ENCODE measurements at places on chromosomes 1 and 21.

- no peak for DNase-seq
Observed at GRCh38 chr1:97308131-97308530, 586.5 kb downstream of the PTBP2 start.

GRCh38 chr1:234885601-234886000, 243.0 kb downstream of the TOMM20 start:
- no peak for DNase-seq

- no peak for DNase-seq
Observed at GRCh38 chr1:76625886-76626678, 241.2 kb upstream of the ST6GALNAC5 start.

- DNase-seq = no peak
Observed at GRCh38 chr1:96011606-96012005, 710.0 kb upstream of the PTBP2 start.

- no peak for DNase-seq
Observed at GRCh38 chr1:154095456-154096060, 59.3 kb downstream of the NUP210L start.

DNA sequence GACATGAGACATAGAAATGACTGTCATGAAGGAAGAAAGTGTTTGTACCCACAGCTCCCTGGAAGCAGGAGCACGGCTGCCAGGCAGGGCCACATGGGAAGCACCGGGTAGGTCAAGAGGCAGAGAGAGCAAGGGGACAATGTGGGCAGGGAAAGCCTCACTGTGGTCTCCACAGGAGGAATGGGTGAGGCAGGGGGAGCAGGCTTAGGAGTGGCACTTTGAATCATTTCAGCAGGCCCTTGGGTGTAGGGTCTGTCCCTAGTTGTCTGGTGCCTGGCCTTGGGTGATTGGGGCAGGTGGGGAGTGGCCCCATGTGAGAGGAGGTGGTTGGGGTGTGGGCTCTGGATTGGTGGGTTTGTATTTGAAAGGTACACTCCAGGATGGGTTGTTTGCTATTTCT, 83.9 kb downstream of the PCBP3 start:
- no peak for DNase-seq

DNA sequence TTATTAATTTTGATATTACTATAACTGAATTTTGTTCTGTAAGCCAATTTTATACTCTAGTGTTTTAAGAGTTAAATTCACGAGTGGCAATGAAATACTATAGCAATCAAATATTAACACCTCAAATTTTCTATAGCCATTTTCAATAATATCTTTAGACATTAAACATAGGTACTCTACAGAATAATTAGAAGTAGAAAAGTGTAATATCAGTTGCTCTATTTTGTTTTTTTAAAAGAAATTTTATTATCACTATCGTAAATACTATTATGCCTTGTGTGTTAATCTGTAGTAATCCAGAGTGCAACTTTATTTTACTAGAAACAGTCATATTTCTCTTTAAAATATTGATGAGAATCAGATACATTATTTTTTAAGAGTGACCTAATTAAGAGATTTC, 691.2 kb downstream of the USP25 start:
- DNase-seq = no peak

- DNase-seq = no peak
Observed at GRCh38 chr1:221806236-221806635, 64.3 kb upstream of the DUSP10 start.

DNA sequence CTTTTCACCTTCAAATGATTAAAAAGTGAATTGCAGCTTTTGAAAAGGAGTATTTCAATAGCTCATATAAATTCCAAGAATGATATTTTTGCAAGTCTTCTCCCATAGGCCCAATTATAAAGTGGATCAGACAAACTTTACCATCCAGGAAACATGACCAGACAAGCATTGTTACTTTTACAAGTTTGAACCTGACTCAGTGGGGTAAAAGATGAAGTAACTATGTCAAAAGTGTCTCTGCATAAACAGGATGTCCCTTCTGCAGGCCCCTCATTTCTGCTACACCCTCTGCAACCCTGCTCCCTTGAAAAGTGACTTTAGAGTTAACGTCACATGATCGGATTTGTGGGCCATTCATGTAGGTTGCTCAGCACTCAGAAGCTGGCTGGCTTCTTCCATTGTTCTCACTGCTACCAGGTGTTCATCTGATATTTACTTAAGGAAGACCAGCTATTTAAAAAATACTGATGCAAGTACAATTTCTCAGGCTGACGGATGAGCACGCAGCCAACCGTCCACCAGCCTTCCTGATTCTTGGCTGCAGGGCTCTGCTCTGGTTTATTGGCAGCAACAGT, 32.3 kb downstream of the URB1 start:
- no peak for DNase-seq

DNA sequence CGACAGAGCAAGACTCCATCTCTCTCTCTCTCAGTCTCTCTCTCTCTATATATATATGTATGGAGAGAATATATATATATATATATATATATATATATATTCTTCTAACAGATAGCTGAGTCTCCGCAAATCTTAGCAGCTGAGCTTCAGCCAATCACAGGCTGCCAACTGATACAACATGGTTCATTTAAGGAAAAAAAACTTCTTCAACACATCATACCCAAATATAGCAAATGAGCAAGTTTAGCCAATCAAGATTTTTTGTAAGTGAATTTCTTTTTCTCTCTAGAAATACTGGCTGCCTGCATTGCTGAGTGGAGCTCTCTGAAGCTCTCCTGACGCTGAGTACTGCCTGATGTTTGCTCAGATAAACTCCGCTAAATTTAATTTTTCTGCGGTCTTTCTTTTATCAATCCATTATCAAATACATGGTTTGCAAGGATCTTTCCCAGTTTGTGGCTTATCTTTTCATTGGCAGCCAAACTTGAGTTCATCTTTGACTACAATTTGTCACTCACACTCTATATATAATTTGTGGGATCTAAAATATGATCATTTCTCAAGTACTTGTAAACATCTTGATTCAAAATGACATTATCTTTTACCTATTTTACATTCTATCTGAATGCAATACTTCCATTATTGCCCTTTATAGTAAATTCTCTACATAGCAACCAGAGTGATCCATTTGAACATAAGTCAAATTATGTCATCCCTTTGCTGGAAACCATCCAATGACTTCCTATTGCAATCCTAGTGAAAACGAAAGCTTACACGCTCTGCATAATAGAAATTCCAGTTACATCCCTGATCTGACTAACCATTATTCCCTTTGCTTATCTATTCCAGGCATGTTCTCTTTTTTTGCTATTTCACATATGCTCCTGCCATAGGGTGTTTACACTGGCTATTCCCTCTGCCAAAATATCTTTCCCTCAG, 2131.7 kb downstream of the MRPL39 start:
- DNase-seq = no peak

DNA sequence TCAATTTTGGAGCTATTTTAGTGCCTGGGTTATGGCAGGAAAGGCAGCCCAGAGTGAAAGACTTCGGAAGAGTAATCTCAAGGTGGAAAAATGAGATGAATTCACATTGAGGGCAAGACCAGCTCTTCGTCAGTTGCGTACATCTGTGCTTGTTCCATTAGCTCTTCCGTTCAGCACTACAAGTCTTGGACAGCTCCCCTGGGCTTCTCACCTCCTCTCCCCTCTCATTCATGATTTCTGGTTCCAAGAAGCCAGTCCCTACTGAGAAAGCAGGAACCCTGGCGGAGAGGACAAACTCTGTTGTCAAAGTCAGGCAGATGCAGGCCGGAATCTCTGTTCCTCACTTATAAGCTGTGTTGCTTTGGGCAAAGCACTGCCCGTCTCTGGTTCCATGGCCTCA, 76.5 kb downstream of the ACTL8 start:
- peak; percentile 42 for DNase-seq

- no peak for DNase-seq
Observed at GRCh38 chr1:14983277-14983676, 170.3 kb upstream of the TMEM51 start.

GRCh38 chr1:247797518-247797917, 26.4 kb downstream of the OR14A16 start:
- no peak for DNase-seq

GRCh38 chr1:29258976-29259801, 22.9 kb downstream of the PTPRU start:
- DNase-seq = no peak

GRCh38 chr1:155984341-155984740, 6.0 kb upstream of the ARHGEF2 start:
- no peak for DNase-seq

DNA sequence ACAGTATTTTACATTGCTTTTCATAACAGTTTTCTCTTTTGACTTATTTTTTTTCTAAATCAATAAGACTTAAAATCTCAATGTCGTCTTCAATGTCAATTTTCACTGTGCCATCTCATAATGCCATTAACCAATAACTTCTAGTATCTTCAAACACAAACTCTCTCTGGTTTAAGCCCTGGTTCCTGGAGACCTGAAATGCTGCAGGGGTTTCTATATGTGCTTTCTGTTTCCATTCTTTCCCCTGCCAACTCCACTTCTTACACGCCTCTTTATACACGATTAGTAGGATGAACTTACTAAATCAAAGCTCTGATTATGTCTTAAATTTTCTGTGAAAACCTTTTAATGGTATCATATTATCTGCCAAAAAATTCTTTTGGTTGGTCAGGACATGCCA, 191.4 kb downstream of the AMY1C start:
- DNase-seq = no peak

- DNase-seq = no peak
Observed at GRCh38 chr1:28560886-28561285, 8.0 kb downstream of the TRNAU1AP start.

- no peak for DNase-seq
Observed at GRCh38 chr1:178531887-178532286, 19.0 kb downstream of the TEX35 start.

GRCh38 chr1:110626889-110627288, 20.7 kb upstream of the KCNA2 start:
- DNase-seq = no peak

DNA sequence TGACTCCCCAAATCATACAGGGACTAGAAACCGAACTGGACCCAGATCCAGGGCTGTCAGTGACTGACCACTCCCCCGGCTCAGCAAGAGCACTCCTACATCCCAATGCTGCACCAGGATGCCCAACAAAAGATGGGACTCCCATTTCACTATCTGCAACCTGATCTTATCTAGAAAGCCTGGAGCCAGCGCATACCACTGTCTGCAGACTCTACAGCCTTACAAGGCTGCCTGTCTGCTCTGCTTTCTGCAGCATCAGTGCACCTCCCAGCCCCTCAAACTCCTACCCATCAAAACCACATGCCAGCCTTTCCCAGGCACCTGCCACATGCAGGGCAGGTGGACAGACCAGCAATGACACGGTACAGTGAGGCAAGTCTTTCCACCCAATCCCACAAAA, 52.2 kb downstream of the SSBP3 start:
- no peak for DNase-seq

DNA sequence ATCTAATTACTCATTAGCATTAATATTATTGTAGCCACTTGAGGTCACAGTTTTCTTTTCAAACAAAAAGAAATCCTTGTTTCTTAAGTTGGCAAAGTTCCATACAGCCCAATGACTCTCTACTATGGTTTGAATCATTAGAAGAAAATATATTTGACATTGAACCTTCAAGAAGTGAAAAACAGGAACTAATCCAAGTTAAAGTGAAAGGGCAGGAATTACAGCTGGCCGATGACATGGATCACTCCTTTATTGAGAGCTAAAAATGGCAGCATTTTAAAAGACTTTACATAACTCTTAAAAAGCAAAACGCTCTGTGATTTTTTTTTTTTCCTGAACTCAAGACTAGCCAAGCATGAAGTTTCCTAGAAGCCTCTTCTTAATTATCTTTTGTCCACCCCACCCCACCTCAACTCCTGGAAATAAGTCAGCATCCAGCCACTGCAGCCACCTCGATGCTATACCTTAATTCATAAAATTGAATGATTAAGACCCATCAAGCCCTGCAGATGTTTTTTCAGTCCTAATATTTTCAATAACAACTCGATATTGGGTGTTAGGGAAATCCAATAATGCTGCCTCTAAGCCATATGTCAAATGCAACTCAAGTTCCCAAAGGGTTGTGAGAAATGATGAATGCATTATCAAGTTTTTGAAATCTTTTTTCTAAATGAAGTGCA, 323.1 kb downstream of the HHIPL2 start:
- DNase-seq = no peak

GRCh38 chr1:198203434-198203833, 46.6 kb downstream of the NEK7 start:
- no peak for DNase-seq

- no peak for DNase-seq
Observed at GRCh38 chr1:9262096-9262986, 27.8 kb downstream of the H6PD start.

DNA sequence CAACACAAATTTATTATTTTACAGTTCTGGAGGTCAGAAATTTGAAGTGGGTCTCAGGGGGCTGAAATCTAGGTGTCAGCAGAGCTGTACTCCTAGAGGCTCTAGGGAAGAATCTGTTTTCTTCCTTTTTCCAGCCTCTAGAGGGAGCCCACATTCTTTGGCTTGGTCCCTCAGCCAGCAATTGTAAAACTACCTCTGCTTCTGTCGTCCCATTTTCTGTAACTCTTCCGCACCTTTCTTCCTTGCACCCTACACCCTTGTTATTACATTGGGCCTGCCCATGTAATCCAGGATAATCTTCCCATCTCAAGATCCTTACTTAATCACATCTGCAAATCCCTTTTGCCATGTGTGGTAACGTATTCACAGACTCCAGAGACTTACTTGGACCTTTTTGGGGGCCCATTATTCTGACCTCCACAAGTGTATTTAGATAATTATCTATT, 24.8 kb upstream of the THEM4 start:
- DNase-seq = peak; percentile 68

DNA sequence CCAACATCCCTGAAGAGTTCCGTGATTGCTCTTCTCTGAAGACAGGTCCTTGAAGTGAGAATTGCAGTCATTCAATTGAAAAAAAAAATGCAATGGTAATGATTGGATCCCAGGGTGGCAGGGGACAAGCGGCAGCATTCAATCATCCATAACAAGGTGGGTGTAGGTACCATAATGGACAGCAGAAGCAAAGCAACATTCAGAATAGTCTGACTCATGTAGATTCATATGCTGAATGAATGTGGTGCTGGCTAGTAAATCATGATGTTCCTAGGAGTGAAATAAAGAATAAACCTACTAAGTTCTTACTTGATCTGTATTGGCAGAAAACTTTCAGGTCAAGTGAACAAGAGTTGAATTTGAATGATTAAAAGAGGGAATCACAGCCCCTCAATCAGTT, 319.6 kb downstream of the GPATCH2 start:
- no peak for DNase-seq

DNA sequence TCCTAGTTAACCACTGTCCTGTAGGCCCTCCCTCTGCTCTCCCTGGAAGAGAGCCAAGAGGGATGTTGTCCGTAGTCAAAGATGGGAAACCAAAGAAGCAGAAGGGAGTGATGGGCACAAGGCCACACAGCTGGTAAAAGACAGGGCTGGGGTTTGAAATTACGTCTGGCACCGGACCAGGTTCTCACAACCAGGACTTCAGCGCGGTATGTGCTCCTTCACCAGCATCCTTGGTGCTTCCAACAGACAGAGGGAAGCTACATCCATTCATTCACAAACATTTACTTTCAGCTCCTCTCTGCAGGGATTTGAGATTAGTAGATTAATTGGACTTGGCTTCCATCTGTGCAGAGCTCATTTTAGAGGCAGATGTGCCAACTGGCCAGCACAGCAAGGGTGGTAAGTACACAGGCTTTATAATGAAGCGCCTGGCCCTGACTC, 191.2 kb downstream of the TRABD2B start:
- no peak for DNase-seq
